Lower leg skin (tissue), 4 donors: ENCODE measurements at places on chromosomes 16 and 17.

GRCh38 chr16:78823027-78823426 is 723.6 kb downstream of the WWOX start:
- DNase-seq: no peak

- no peak for DNase-seq
These were observed 204.8 kb downstream of the HAPSTR1 start for GRCh38 chr16:9296271-9296590.

DNA sequence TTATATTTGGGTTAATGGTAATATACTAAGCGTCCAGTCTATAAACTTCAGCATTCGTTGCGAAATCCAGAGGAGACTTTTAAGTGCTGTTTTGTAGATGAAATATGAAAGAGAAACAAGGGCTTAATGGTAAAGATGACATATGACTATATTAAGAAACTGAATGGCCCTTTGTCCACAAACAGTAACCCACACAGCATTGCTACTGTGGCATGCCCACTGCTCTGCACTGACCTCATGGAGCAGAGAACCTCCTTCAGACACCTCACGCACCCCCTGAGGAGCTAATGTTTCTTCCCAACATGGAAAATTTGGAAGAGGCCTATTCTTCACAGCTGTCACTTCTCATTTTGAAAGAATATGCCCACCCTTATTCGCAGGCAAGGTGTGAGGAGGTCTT is 26.7 kb downstream of the ASPA start:
- DNase-seq: no peak

DNA sequence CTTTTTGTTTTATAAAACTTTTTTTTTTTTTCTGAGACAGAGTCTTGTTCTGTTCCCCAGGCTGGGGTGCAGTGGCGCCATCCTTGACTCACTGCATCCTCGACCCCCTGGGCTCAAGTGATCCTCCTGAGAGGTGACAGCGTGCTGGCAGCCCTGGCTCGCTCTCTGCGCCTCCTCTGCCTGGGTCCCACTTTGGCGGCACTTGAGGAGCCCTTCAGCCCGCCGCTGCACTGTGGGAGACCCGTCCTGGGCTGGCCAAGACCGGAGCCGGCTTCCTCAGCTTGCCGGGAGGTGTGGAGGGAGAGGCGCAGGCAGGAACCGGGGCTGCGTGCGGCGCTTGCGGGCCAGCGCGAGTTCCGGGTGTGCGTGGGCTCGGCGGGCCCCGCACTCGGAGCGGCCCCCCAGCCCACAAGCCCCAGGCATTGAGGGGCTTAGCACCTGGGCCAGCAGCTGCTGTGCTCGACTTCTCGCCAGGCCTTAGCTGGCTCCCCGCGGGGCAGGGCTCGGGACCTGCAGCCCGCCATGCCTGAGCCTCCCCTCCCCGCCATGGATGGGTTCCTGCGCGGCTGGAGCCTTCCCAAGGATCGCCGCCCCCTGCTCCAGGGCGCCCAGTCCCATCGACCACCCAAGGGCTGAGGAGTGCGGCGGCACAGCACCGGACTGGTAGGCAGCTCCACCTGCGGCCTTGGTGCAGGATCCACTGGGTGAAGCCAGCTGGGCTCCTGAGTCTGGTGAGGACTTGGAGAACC is 49.6 kb upstream of the HELZ start:
- DNase-seq: no peak

- no peak for DNase-seq
These were observed 25.5 kb upstream of the ADORA2B start for GRCh38 chr17:15919466-15919865.

DNA sequence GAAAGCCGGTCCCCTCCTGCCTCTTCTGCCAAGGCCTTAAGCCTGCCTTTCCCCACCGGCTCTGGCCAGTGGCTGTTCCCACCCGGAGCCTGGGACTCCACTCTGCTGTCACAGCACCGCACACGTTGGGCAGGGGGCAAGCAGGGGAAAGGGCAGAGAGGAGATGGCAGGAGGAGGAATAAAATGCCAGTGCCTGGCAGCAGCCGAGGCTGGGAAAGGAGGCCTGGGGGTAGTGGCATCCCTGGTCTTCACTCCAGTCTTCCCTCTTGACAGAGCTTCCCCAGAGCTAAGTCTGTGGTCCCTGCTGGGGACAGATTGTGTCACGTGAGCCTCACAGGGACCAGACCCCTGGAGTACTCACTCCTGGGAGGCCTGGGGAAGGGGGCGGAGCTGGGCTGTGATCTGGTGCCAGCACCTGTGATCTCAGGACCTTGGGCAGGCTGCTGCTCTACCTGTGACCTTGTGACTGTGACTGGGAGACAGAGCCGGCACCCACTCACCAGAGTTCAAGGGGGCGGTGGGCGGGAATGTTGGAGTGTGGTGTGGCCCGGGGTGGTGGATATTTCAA is 97.2 kb upstream of the GSE1 start:
- DNase-seq: no peak

- DNase-seq: no peak
These were observed 22.4 kb upstream of the DYNLRB2 start for GRCh38 chr16:80518436-80518835.
